ENCODE measurements at places on chromosomes 5 and 9. TPM values are rescaled to one million over a fixed set of nuclear protein-coding genes. Genes with fewer than 3 reads are reported as not detected.

The ZNF462 gene
- total RNA-seq: 0.46 TPM

The PTPN3 gene
- total RNA-seq: not detected

The CXCL14 gene
- not detected for total RNA-seq

The SWI5 gene
- total RNA-seq: 47.1 TPM

The ZNF782 gene
- 6.5 TPM for total RNA-seq

The PRR16 gene
- total RNA-seq: 0.32 TPM

The GCNT4 gene
- 0.30 TPM for total RNA-seq

The C9 gene
- total RNA-seq: not detected

The TOR1A gene
- total RNA-seq: 41.3 TPM

The CDC42SE2 gene
- total RNA-seq: 39.0 TPM

The PAEP gene
- total RNA-seq: not detected

The FABP6 gene
- total RNA-seq: not detected

The LCN6 gene
- total RNA-seq: not detected

The FBN2 gene
- 272 TPM for total RNA-seq

The DNM1 gene
- 0.97 TPM for total RNA-seq

The PCDHA1 gene
- 0.32 TPM for total RNA-seq

The IL5 gene
- total RNA-seq: not detected

The ZDHHC12 gene
- 40.0 TPM for total RNA-seq

The CCL27 gene
- not detected for total RNA-seq
